ENCODE measurements at places on chromosomes 1 and 21. TPM values are rescaled to one million over a fixed set of nuclear protein-coding genes. Genes with fewer than 3 reads are reported as not detected.

- no peaks in the 10 kb centered on the region for H3K4me1 ChIP-seq
- DNase-seq: no peak
- H3K27ac ChIP-seq: no peak overlapping the region
- H3K27me3 ChIP-seq: no peaks in the 10 kb centered on the region
- H3K36me3 ChIP-seq: no peaks in the 10 kb centered on the region
- H3K4me3 ChIP-seq: no peak overlapping the region
Observed at GRCh38 chr1:163785868-163786405, 464.2 kb downstream of the NUF2 start.

TMCC2 gene
- total RNA-seq: 1.3 TPM

MATN1 gene
- 0.13 TPM for total RNA-seq

GUCA2A gene
- total RNA-seq: not detected

DNA sequence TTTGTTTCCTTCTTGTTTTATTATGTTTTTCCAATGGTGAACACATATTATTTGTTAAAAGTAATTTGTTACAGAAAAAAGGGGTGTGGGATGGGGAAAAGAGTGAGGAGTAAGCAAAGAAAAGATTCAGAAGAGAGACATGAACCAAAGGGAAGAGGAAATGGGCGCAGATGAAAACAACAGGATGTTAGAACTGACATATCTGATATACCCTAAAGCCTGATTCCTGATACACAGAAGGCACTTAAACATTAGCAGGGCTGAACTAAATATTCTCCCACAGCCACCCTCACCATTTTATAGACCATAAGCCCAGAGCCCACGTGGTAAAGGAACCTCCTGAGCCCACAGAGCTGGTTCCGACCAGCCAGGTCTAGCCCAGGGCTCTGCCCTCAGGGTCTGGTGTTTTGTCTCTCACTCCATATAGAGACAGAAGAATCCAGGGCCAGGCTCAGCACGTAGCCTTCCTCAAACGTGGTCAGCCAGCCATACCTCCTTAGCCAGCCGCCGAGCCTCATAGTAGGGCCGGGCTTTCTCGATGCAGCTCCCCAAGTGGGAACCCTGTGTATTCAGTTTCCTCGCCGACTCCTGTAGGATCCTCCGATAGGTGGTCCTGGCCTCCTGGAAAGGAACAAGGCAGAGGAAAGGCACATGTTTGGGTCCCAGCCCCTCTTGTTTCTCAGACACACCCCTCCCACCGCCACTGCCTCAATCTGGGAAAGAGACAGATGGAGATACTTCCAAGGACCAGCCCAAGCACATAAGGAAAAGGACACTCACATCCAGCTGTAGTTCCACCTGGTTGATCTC lies 9.5 kb downstream of the SH3BP5L start:
- H3K27me3 ChIP-seq: no peaks in the 10 kb centered on the region
- DNase-seq: no peak
- H3K27ac ChIP-seq: no peak overlapping the region
- peaks cover 7% of the 10 kb centered on the region for H3K4me1 ChIP-seq

GRCh38 chr1:157725221-157725577 lies 24.6 kb upstream of the FCRL3 start:
- no peaks in the 10 kb centered on the region for H3K36me3 ChIP-seq
- no peak overlapping the region for H3K27ac ChIP-seq
- H3K4me3 ChIP-seq: no peak overlapping the region
- no peaks in the 10 kb centered on the region for H3K27me3 ChIP-seq
- no peaks in the 10 kb centered on the region for H3K4me1 ChIP-seq

GRCh38 chr1:155130272-155131006 lies 2.8 kb downstream of the EFNA1 start:
- no peaks in the 10 kb centered on the region for H3K27me3 ChIP-seq
- H3K4me1 ChIP-seq: peaks cover 41% of the 10 kb centered on the region
- peak; percentile 61 for DNase-seq
- peaks cover 31% of the 10 kb centered on the region for H3K36me3 ChIP-seq
- peak overlapping the region; percentile 1 for H3K4me3 ChIP-seq

DNA sequence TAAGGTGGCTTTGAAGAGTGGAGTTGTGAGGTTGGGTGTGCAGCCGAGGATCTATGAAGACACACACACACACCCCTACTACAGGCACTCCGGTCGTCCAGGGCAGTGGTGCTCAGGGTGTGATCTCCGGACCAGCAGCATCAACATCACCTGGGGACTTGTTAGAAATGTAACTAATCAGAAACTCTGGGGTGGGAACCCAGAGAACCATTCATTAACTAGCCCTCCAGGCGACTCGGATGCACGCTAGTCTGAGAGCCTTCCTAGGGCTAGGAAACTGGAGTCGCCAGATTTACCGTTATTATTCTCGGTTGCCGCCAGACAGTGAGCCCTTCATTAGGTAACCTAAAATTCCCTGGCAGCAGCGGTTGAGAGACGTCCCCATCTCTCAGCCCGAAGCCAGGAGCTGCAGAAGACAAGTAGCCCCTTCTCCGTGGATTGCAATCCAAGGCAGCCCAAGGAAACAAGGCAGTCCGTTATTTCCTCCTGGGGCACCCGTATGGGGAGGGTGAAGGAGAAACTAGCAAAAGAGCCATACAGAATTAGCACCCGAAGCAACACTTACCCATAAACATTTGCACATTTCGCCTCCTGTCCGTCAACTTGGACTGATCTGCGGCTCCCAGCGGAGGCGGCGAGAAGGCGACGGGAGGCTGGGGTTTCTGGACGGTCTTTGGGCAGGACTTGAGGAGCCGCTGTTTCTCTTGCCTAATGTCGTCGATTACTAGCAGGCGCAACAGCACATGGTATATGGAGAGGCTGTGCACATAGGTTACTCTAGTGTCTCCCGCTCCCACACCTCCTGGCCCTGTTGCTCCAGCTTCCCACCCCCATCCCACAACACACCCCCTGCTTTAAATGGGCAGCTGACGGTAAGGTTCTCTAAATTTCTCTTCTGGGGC lies 2.9 kb upstream of the CCN1 start:
- no peaks in the 10 kb centered on the region for H3K27me3 ChIP-seq
- H3K27ac ChIP-seq: peak overlapping the region; percentile 94
- peak overlapping the region; percentile 80 for H3K4me3 ChIP-seq
- H3K4me1 ChIP-seq: no peaks in the 10 kb centered on the region

DNA sequence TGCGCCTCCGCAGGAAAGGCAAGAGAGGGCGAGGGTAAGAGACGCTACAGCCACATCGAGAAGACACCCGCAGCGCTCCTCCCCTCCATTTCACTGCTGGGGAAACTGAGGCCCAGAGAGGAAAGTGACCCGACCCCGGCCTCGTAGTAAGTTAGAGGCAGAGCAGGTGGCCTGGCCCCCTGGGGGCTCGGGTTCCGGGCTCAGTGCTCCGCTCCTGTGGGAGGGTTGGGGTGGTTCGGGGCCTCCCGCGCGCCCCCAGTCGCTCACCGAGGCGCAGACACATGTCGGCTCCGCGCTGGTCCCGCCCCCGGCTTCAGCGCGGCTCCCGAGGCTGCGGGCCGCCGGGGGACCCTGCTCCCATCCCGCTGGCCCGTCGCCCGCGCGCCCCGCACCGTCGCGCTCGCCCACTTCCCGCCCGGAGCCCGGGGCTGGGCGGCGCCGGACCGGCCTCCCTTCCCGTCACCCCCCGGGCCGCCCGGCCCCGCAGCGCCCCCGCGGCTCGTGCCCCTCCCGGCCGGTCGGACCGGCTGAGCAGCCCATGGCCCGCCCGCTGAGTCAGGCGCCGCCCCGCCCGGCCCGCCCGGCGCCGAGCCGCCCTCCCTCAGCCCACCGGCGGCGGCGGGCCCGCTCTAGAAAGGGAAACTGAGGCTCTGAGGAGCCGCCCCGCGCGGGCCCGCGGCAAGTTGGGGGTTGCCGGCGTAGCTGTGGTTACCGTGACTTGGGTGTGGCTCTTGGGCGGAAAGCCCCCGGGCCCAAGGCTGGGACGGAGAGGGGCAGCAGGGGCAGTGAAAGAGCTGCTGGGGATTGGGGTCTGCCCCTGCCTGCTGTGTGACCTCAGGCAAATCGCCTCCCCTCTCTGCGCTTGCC lies at the start of gene TMEM54:
TSS of gene TMEM54 (minus strand) at position 434 of the 867 bp plus-strand sequence. CDS start at position 283, 151 bp downstream.
- H3K36me3 ChIP-seq: no peaks in the 10 kb centered on the region
- no peak within 1 kb of the TSS for H3K27ac ChIP-seq
- DNase-seq: peak; percentile 83
- H3K4me3 ChIP-seq: peak within 1 kb of the TSS; percentile 63
- no peaks in the 10 kb centered on the region for H3K4me1 ChIP-seq

Measured in kidney (tissue), 22 donors.